RCC 7860 (cell line): ENCODE measurements at places on chromosomes 6 and 20.

DNA sequence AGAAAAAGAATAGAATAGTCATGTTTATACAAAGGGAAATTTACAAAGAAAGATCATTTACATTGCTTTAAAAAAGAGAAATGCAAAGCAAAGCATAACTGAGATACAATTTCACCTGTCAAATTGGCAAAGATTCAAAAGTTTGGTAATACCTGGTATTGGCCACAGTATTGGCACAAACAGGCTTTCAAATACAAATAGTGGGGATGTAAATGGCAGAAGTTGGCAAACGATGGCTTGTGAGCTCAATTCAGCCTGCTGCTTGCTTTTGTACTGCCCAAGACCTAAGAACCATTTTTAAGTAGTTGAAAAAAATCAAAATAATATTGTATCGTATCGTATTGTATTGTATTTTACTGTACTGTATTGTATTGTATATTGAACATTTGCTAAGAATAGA, 194.5 kb upstream of the JAG1 start:
- DNase-seq: no peak

- no peak for DNase-seq
Observed at GRCh38 chr6:147624946-147625515, 116.5 kb downstream of the SAMD5 start.

DNA sequence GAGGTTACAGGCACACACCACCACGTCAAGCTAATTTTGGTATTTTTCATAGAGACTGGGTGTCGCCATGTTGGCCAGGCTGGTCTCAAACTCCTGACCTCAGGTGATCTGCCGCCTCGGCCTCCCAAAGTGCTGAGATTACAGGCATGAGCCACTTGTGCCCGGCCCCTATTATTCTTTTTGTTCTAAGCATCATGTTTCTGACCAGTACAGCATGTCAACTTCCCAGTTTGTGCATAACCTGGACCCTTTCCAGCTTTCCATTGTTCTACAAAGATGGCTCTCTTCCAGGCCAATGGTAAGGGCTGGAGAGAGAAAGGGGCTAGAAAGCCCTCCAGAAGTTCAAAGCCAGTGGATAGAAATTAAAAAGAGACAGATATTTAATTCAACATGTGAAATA, 91.3 kb upstream of the TNFAIP3 start:
- no peak for DNase-seq

GRCh38 chr6:55449225-55449624, 122.0 kb downstream of the GFRAL start:
- no peak for DNase-seq

GRCh38 chr20:41631826-41632225, 13.6 kb upstream of the CHD6 start:
- DNase-seq: peak; percentile 52

DNA sequence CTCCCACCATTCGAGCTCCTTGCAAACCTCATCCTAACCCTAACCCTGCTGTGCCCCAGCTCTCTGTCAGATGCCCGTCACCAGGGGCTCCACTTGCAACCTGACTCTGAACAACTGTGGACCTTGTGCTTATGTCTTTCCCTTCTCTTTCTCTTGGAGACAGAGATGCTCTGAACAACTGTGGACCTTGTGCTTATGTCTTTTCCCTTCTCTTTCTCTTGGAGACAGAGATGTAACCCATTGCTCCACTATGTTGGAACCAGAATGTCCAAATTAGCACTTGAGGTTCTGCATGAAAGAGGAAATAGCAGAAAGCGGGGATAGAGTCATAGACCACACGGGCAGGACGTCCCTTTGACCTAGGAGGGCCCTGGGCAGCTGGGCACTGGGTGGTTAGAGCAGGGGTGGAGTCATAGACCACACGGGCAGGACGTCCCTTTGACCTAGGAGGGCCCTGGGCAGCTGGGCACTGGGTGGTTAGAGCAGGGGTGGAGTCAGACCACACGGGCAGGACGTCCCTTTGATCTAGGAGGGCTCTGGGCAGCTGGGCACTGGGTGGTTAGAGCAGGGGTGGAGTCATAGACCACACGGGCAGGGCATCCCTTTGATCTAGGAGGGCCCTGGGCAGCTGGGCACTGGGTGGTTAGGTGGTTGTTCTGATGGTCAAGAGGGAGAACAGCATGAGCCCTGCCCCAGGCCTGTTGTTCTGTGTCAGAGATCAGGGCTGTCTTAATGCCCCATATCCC, 22.2 kb downstream of the PCMTD2 start:
- no peak for DNase-seq

DNA sequence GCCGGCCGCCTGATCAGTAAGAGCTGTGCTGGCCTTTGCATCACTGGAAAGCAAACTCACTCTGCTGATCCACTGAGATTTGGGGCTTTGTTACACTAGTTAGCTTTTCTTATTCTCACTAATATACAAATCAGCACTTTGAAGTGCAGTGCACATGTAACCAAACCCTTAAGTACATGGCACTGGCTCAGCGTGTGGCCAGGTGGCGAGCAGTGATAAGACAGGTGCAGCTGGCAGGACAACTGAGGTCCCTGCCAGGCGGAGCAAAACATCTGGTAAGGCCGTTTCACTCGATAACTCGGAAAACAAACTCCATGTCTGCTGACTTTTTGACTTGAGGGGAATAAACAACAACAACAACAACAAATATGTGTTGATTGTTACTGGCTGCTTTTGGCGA, 11.0 kb downstream of the GFRA4 start:
- no peak for DNase-seq

GRCh38 chr6:119658917-119659316, 309.4 kb upstream of the MAN1A1 start:
- no peak for DNase-seq

DNA sequence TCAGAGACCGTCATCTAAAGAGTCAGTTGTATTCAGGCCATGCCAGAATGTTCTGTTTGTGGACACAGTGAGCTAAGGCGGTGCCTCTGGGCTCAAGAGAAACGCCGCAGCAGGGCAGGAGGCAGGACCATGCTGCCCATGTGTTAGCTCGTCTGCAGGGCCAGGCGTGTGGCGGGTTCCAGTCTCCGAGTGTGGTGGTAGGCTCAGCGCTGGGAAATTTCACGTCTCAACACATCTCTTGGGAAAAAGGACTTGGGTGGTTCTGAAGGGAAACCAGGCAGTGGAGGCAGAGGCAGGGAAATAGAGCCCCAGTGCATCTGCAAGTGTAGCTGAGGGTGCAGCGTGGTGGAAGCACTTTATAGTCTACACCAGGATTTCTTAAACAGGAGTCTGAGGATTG, 56.9 kb upstream of the TAGAP start:
- no peak for DNase-seq

- DNase-seq: no peak
Observed at GRCh38 chr6:167422934-167423333, 98.0 kb downstream of the TTLL2 start.

DNA sequence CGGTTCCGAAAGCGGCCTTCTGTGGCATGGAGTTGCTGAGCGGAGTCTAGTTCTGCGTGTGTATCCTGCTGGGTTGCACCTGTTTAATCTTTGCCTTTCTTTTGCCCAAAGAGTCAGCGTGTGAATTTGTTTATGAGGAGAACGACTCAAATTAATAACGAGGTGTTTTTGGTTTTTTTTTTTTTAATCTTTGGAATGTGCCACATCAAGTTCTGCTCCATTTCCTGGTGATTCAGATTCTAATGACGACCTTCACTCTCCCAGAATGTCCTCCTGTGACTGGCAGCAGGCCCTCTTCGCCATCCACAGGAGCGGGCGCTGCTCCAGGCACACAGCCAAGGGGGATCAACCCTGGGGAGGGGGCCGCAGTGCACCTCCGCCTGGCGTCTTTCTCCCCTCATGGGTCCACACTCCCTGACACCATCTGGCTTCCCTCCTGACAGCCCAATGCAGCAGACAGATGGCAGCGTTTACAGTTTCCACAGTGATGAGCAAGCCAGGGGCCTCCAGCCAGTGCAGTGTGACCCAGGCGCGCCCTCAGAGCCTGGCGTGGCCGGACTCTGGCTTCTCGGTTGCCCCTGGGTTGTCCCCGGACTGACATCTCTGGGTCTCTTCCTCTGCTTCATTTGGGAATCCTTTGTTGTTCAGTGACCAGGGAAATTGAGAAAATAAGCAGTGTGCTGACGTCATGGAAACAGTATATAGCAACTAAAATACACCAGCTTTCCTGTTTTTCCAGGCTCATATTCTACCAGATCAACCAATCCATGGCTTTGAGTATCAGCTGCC, 27.5 kb upstream of the AFDN start:
- DNase-seq: no peak

- no peak for DNase-seq
Observed at GRCh38 chr6:31681135-31681671, 336 bp upstream of the LY6G5C start.

- no peak for DNase-seq
Observed at GRCh38 chr6:44284121-44284520, 13.9 kb downstream of the TMEM151B start.

GRCh38 chr6:156674197-156674596, 103.0 kb upstream of the ARID1B start:
- DNase-seq: no peak

DNA sequence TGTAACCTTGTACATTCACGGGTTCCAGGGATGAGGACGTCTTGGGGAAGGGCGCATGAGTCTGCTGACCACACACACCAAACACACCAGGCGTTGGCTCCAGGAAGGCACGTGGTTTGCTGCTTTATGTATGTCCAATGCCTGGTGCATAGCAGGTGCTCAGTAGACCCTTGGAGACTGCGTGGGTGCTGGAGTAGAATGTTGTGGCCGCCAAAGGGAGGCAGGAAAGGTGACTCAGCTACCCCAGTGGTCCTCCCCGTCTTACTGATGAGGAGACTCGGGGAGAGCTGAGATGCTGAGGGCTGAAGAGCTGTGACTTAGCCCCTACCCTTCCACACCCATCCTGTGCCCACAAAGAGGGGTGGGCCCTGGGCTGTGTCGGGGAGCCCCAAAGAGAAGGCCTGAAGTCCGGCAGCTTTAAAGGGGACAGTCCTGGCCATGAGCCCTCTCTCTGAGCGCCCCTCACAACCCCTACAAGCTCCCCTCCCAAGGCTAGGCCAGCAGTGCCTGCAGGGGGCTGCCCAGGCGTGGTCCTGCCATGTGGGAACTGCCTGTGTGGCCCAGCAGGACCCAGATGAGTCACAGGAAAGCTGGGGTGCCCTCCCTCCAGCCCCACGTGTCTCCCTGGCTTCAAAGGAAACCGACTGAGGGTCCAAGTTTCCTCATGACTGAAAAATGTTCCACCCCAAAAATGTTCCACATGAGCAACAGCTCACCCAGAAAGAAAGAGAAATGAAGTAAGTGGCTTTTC, 28.0 kb upstream of the PTGIS start:
- DNase-seq: peak; percentile 99

- peak; percentile 97 for DNase-seq
Observed at GRCh38 chr6:162056745-162057144, 670.8 kb downstream of the PRKN start.

- DNase-seq: no peak
Observed at GRCh38 chr6:39791850-39792539, at the start of gene DAAM2. DAAM2 (plus strand) TSS chr6:39792376; CDS start chr6:39856303, 63,927 bp downstream.

DNA sequence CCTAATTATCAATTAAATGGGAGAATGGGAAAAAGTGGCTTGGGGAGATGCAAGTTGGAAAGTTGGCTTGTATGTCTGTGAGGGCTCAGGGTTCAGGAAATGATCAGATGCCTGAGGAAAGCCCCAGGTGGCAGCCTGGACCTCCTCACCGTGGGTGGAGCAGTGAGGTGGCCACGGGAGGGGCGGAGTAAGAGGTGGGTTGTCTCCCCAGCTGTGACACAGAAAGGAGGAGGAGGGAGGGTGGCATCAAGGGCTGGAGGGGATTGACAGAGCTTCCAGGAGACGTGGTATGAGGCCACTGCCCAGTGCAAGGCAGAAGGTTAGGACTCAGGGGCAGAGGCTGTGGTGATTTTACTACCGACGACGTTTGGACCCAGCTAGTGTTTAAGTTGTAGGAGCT, 672.2 kb downstream of the PRKN start:
- DNase-seq: peak; percentile 49

GRCh38 chr20:701401-702129, 26.0 kb upstream of the SCRT2 start:
- no peak for DNase-seq

DNA sequence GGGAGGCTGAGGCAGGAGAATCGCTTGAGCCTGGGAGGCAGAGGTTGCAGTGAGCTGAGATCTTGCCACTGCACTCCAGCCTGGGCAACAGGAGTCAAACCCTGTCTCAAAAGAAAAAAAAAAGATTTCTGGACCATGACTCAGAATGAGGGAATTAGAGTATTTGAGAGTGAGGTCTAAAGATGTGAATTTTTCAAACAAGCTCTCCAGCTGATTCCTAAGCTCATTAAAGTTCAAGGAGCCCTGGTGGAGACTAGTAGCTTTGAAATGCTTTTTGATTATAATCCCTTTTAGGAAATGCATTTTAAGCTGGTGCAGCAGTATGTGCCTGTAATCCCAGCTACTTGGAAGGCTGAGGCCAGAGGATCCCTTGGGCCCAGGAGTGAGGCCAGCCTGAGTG, 21.8 kb upstream of the SRF start:
- no peak for DNase-seq

- no peak for DNase-seq
Observed at GRCh38 chr6:136646377-136646776, 96.2 kb upstream of the MAP7 start.

DNA sequence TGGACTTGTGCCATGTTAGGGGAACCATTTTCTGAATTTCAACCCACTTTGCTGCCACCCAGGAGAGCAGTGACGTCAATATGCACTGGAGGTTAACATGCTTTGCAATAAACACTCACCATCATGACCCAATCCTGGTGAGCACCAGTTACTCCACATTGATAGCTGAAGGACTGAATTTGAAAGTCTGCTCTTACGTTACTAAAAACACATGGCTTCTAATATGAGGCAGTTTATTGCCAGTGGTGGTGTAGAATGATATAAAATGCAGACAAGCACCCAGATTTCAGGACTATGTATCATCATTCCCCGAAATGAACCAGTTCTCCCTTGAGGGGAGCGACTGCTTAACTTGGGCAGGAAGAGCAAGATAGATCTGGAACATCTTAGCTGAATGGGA, 23.8 kb downstream of the RFPL4B start:
- DNase-seq: no peak

- DNase-seq: no peak
Observed at GRCh38 chr6:44294832-44295791, 18.0 kb downstream of the AARS2 start.

DNA sequence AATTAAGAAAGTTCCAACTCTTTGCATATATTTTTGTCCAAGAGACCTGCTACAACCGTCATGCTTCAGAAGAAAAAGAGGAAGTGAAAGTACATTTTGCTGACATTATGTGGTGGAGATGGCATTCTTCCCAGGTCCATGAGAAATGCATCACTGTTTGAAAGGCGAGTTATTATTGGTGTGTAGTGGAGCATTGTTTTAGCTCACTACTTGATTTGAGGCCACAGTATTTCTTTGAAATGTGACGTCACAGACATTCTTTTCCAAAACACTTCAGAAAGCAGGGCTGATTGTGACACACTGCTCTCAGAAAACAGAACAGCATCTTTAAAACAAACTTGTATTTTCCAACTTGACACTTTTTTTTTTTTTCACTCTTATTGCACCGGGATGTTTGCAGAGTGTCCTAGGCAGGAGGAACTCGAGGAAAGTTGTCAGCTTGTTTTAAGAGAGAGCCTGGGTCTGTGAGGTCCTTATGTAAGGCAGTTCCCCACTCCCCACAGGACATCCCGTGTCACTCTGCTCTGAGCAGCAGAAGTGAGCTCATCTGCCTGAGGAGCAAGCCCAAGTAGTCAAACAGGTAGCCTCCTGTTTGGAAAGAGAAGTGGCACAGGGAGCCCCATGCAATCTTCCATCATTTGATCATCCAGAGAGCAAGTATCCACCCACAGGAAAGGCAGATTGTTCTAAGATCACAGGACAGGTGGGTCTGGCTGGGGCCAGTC, 1.1 kb downstream of the SPTLC3 start:
- peak; percentile 75 for DNase-seq

GRCh38 chr20:10568032-10568431, 105.8 kb downstream of the JAG1 start:
- DNase-seq: no peak

- no peak for DNase-seq
Observed at GRCh38 chr6:86357877-86358276, 579.5 kb upstream of the HTR1E start.
